ENCODE measurements at places on chromosomes 1 and 21. TPM values are rescaled to one million over a fixed set of nuclear protein-coding genes. Genes with fewer than 3 reads are reported as not detected.

Gene NHLH1
- not detected for total RNA-seq

Gene SLC26A9
- total RNA-seq = not detected

Gene PTBP2
- 55.6 TPM for total RNA-seq

Gene NBPF20
- 4.7 TPM for total RNA-seq

Gene PODN
- 222 TPM for total RNA-seq

Gene CD1C
- total RNA-seq = 1.1 TPM

Gene NCF2
- total RNA-seq = 29.6 TPM

Gene FMO5
- 3.3 TPM for total RNA-seq

Gene DENND4B
- 78.9 TPM for total RNA-seq

Gene VCAM1
- 36.2 TPM for total RNA-seq

Gene LYSMD1
- 10.6 TPM for total RNA-seq
